Activated naive CD8-positive, alpha-beta T cell treated with anti-CD3 and anti-CD28 coated beads, Interleukin-2, amount 50 U/mL, for 24 hours (primary cell): ENCODE measurements at places on chromosomes 1 and 21.

DNA sequence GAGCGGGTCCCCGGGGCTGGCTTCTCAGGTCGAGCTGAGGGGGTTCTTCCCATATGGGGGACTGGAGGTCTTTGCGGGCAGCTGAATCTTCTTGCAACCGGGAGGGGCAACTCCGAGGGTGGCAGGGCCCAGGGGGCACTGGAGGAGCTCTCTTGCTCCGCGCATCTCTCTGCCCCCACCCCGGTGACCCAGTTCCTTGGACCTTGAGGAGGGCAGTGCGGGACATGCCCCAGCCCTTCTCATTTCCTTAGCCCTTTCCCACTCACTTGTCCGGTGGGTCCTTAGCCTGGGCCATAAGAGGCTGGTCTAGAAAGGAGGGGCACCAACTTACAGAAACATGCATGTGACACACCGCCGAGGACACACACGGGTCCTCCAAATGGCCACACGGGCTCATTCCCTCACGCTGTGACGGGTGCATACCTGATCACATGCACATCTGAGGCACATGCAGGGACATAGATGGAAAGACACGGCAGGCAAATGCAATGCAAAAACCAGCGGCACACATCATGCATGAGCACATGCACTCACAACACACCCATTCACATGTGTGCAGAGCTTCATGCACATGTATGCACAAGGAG lies 630 bp downstream of the HPCA start:
- DNase-seq = no peak
- no peaks in the 10 kb centered on the region for H3K36me3 ChIP-seq
- peaks cover 3% of the 10 kb centered on the region for H3K4me1 ChIP-seq
- peaks cover 66% of the 10 kb centered on the region for H3K27me3 ChIP-seq

- H3K4me1 ChIP-seq = no peaks in the 10 kb centered on the region
- H3K27me3 ChIP-seq = no peaks in the 10 kb centered on the region
- no peak for DNase-seq
- H3K36me3 ChIP-seq = peaks cover 2% of the 10 kb centered on the region
Observed at GRCh38 chr1:83827741-83828140, 171.2 kb downstream of the TTLL7 start.

GRCh38 chr1:215957663-215958062 lies 390.6 kb downstream of the KCTD3 start:
- DNase-seq = no peak
- H3K27ac ChIP-seq = no peak overlapping the region
- H3K27me3 ChIP-seq = no peaks in the 10 kb centered on the region
- no peak overlapping the region for H3K4me3 ChIP-seq

- no peak overlapping the region for H3K27ac ChIP-seq
- no peak for DNase-seq
- no peaks in the 10 kb centered on the region for H3K36me3 ChIP-seq
- no peak overlapping the region for H3K4me3 ChIP-seq
- no peaks in the 10 kb centered on the region for H3K4me1 ChIP-seq
Observed at GRCh38 chr1:55578646-55579045, 363.5 kb upstream of the USP24 start.

- H3K36me3 ChIP-seq = peaks cover 8% of the 10 kb centered on the region
- DNase-seq = no peak
- H3K27me3 ChIP-seq = no peaks in the 10 kb centered on the region
- H3K4me1 ChIP-seq = peaks cover 77% of the 10 kb centered on the region
- H3K27ac ChIP-seq = peak overlapping the region; percentile 8
- no peak overlapping the region for H3K4me3 ChIP-seq
Observed at GRCh38 chr1:153538315-153538821, 2.4 kb downstream of the S100A5 start.

- peaks cover 9% of the 10 kb centered on the region for H3K4me1 ChIP-seq
- DNase-seq = no peak
- H3K27ac ChIP-seq = no peak overlapping the region
- no peaks in the 10 kb centered on the region for H3K36me3 ChIP-seq
Observed at GRCh38 chr21:38798481-38798882, 7.2 kb upstream of the ETS2 start.

GRCh38 chr1:76300556-76300955 lies 226.0 kb downstream of the ST6GALNAC3 start:
- no peaks in the 10 kb centered on the region for H3K27me3 ChIP-seq
- no peak for DNase-seq
- no peak overlapping the region for H3K27ac ChIP-seq

GRCh38 chr1:25890239-25891034 lies 14.9 kb upstream of the PAQR7 start:
- H3K4me1 ChIP-seq = peaks cover 8% of the 10 kb centered on the region
- no peak overlapping the region for H3K27ac ChIP-seq
- H3K36me3 ChIP-seq = no peaks in the 10 kb centered on the region
- H3K4me3 ChIP-seq = no peak overlapping the region
- DNase-seq = no peak

DNA sequence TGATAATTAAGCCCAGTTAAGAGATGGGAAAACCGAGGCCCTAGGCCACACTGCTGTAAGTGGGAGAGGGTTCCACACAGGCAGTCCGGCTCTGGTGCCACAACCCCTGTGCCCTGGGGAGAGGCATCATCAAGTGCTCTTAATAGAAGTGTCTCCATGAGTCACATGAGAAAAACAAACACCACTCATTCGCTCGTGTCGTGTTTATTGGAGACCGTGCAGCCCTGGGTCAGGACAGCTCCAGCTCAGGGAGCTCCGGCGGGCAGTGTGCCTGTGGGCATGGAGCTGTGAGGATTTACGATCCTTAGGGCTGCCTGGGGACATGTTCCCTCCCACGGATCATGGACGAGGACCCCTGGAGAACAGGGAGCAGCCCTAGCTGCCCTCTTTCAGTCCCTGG lies 658.5 kb downstream of the AJAP1 start:
- H3K4me3 ChIP-seq = no peak overlapping the region
- H3K4me1 ChIP-seq = no peaks in the 10 kb centered on the region
- H3K36me3 ChIP-seq = no peaks in the 10 kb centered on the region
- H3K27me3 ChIP-seq = peaks cover 2% of the 10 kb centered on the region
- DNase-seq = no peak

DNA sequence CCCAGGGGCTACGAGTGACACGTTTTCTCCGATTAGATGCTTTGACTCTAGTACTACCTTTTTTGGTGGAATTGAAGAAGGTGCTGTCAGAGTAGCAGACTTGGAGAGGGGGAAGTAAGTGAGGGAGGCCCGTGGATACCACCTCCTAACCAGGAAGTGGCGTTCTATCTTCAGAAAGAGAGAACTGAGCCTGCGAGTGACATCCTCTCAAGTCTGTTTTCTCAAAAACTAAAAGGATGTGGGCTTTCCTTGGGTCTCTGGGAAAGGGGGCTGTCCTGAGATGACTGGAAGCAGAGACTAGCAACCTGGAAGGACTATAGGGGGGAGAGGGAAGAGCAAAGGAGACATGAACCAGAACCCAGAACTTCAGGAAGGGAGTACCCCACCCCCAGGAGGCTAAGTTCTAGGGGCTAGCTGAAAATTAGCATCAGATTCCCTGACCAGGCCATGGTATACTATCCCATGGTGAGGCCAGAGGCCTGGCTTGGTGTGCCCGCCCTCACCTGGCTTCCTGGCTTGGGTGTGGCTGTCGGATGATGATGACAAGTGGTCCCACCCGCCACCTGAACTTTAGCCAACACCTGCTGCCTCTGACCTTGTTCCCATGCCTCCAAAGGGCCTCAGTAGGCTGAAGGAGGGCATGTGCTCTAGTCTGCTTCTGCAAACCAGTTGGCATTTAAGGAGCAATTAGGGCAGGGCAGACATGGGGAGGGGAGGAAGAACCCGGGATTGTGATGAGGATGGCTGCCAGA lies 49.1 kb downstream of the ATP2B4 start:
- no peak for DNase-seq
- H3K27ac ChIP-seq = peak overlapping the region; percentile 77
- no peak overlapping the region for H3K4me3 ChIP-seq

- peak; percentile 74 for DNase-seq
- H3K36me3 ChIP-seq = peaks cover 32% of the 10 kb centered on the region
- peak overlapping the region; percentile 65 for H3K27ac ChIP-seq
- H3K4me3 ChIP-seq = no peak overlapping the region
Observed at GRCh38 chr1:204446413-204447111, 34.9 kb upstream of the PPP1R15B start.

DNA sequence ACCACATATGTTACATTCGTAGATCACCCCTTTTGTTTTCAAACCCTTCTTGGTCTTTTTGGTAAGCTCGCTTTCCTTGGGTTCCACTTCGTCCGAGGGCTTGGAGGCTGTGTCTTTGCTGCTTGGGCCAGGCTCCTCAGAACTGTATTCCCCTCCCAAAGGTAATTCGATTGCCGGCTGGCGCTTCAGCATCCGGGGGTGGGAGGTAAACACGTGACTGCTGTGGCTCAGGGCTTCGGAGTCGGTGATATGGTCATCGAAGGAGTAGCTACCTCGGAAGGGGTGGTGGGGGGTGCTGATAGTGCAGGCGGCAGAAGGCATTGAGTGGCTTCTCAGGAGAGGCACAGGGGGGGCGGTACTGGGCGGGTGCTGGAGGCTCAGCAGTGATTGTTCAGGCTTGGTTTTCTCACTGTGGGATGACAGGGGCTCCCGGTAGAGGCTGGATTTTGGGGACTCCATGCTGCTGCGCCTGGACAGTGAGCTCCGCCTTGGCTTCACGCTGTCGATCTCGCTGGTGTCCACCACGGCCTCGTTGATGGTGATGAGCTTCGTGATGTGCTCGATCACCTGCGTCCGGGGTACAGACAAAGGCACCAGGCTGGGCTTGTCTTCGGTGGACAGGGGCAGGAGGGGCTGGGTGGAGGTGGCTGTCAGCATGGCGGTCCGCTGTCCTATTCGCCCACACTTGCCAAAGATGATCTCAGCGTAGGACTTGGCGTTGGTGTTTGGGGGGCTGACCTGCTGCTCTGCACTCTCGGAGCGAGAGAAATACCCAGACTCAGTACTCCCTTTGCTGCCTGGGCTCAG lies 98.6 kb upstream of the EDN2 start:
- peak overlapping the region; percentile 50 for H3K27ac ChIP-seq
- peaks cover 20% of the 10 kb centered on the region for H3K4me1 ChIP-seq
- no peak overlapping the region for H3K4me3 ChIP-seq
- DNase-seq = no peak
- no peaks in the 10 kb centered on the region for H3K27me3 ChIP-seq

DNA sequence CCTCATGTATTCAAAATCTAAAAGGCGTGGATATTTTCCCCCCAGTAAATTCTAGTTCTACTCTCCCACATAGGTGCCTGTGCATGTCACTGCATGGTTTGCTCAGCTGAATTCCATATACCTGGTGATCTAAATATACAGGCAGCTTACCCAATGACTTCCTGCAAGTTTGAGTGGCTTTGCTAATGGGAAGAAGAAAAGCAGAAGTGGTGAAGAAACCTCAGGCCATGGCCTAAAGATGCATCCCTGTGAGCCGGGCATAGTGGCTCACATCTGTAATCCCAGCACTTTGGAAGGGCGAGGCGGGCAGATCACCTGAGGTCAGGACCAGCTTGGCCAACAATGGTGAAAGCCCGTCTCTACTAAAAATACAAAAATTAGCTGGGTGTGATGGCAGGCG lies 11.5 kb downstream of the SLC44A3 start:
- DNase-seq = no peak
- H3K4me1 ChIP-seq = no peaks in the 10 kb centered on the region
- peaks cover 9% of the 10 kb centered on the region for H3K27me3 ChIP-seq
- H3K36me3 ChIP-seq = no peaks in the 10 kb centered on the region
